ENCODE measurements at places on chromosomes 11 and 22.

DNA sequence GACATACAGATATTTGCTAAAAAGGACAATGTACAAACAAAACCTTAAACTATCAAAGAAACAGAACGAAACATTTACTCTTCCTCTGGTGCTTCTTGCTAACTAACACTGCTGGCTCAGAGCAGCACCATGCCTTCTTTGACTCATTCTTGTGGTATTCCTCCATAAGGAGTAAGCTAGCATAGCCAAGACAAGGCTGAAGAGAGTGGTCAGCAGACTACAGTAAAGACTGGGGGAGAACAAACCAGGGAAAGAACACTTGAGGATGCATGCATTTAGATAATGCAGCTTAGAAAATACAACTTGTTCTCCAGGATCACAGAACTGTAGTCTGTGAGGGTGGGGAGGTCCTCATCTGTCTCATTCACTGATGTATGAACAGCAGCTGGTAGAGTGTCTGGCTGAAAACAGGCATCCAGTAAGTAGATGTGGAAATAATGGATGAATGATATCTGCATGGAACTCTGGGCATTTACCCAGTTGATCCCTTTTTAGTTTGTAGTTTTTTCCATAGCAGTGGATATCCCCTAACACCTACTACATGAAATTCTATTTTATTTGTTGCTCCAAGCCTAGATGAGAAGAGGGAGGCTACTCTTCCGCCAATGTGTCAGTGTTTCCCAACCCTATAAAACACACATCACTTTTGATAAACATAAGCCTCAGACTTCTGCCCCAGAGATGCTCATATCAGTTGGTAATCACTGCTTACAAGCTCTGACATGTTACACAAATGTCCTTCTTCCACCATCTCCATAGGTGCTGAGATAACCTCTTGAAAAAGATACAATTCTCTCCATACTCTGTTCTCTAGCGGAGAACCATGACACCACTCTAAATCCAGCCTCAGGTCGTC, 7.3 kb downstream of the SNX19 start:
- DNase-seq: no peak

- no peak for DNase-seq
Observed at GRCh38 chr11:34243600-34244464, 114.0 kb downstream of the ABTB2 start.

GRCh38 chr11:21180182-21180581, 510.8 kb downstream of the NELL1 start:
- no peak for DNase-seq

GRCh38 chr22:49042877-49043859, 784.5 kb downstream of the BRD1 start:
- DNase-seq: no peak

- DNase-seq: no peak
Observed at GRCh38 chr11:18617688-18618341, 16.3 kb downstream of the SPTY2D1 start.

Measured in NCI-H1436 treated with DMSO at 0.1 percent for 48 hours (cell line).